ENCODE measurements at places on chromosomes 12 and 14.
A peak's percentile ranks its signal among the peaks of the same experiment; 100 is the strongest.

GRCh38 chr12:33423706-33424105 lies 15.9 kb downstream of the SYT10 start:
- DNase-seq: no peak

GRCh38 chr12:28378736-28379135 lies 188.5 kb downstream of the CCDC91 start:
- DNase-seq: peak; percentile 82

DNA sequence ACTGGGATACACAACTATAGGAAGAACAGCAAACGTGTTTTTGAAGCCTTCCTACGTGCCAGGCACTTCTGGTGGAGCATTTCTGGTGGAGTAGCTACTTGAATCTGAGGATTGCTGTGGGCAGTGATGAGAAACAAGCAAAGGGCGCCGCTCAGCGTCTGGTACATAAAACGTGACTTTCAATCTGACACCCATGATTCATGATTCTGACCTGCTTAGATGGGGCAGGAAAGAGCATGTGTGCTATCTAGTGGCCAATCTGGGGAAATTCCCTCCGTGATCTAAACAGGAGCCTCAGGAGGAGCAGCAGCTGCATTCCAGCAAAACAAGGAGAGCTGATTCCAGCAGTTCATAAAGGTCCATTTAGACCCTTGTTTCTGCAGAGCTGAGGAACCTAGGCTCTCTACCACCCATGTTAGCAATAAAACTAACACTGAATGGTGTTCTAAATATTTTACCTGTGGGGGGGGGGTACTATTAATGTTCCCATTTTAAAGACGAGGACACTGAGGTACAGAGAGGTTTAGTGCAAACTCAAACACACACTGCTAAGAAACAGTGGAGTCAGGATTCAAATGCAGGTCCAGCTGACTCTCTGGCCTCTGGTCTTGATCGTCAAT lies 37.8 kb downstream of the PAH start:
- DNase-seq: peak; percentile 67

GRCh38 chr14:89231426-89232113 lies 185.5 kb downstream of the FOXN3 start:
- DNase-seq: no peak

GRCh38 chr14:106812788-106813476 lies 1286.5 kb downstream of the TMEM121 start:
- no peak for DNase-seq

Data from iris pigment epithelial cell (primary cell).